Stimulated activated CD8-positive, alpha-beta memory T cell treated with anti-CD3 and anti-CD28 coated beads, Interleukin-4, amount 100 ng/mL, for 1 hour (primary cell): ENCODE measurements at places on chromosomes 2 and 18.

GRCh38 chr2:28764909-28765711, 13.5 kb downstream of the PPP1CB start:
- no peak for DNase-seq

GRCh38 chr2:18925296-18925695, 335.9 kb upstream of the NT5C1B start:
- DNase-seq = no peak

- DNase-seq = no peak
Observed at GRCh38 chr2:239331560-239331959, 69.3 kb downstream of the HDAC4 start.

DNA sequence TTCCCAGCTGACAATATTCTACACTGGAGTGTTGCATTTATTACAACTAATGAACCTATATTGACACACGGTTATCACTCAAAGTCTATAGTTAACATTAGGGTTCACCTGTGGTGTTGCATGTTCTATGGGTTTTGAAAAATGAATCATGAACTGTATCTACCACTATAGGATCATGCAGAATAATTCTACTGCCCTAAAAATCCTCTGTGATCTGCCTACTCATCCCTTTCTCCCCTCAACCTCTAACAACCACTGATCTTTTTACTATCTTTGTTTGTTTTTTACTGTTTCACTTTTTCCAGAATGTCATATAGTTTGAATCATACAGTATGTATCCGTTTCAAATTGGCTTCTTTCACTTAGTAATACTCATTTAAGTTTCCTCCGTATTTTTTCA, 47.6 kb upstream of the TCF7L1 start:
- DNase-seq = no peak

- no peak for DNase-seq
Observed at GRCh38 chr2:174339561-174340399, 5.0 kb downstream of the SP9 start.

GRCh38 chr2:74515981-74516633, 1.9 kb downstream of the TLX2 start:
- DNase-seq = peak; percentile 55

DNA sequence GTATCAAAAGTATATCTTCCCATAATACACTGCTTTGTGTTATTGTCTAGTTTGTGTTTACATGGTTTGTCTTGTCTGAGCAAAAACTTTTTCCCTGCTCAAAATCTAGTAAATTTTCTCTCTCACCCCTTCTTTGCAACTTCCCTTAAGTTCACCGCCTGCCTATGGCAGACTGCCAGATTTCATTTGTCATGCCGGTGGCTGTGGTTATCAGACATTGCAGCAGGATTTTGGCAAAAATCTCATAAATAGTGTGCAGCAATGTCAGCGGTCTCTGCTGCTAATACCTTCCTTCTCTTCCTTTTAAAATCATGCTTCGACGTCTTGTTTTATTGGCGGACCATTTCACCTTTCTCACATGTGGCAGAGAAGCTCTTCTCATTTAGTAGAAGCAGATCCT, 45.6 kb upstream of the TMEM178A start:
- DNase-seq = no peak

DNA sequence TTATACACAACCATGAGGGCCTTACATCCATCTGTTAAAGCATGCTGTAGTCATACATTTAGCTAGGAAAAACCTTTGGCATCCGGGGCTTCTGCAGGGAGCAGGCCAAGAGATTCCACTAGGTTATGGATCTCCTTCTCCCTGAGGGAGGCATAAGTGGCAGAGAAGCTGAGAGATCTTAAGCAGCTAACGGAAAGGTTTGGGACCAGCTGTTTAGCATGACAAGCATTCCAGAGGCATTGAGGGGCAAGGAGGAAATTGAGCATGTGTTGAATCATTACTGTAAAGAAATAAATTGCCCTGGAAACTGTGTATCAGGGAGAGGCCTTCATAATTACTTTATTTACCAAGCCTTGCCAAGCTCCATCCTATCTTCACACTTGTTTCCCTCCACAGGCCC, 643.1 kb downstream of the CNTNAP5 start:
- DNase-seq = no peak

DNA sequence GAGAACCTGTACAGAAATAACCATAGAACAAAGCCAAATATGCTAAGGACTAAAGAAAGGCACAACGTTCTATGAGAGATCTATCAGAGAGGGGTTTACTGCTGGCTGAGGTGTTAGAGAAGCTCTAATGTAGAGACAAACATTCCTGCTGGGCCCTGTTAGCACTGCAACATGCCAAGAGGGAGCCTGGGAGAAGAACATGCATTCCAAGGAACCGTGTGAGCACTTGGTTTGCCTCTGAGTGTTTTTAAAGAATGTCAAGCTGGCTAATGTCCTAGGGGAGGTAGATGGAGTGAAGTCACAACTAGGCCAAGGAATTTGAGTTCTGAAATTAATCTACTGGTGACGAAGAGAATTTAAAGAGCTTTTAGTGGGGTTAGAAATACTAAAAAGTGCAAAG, 384.3 kb upstream of the LYPD1 start:
- no peak for DNase-seq

DNA sequence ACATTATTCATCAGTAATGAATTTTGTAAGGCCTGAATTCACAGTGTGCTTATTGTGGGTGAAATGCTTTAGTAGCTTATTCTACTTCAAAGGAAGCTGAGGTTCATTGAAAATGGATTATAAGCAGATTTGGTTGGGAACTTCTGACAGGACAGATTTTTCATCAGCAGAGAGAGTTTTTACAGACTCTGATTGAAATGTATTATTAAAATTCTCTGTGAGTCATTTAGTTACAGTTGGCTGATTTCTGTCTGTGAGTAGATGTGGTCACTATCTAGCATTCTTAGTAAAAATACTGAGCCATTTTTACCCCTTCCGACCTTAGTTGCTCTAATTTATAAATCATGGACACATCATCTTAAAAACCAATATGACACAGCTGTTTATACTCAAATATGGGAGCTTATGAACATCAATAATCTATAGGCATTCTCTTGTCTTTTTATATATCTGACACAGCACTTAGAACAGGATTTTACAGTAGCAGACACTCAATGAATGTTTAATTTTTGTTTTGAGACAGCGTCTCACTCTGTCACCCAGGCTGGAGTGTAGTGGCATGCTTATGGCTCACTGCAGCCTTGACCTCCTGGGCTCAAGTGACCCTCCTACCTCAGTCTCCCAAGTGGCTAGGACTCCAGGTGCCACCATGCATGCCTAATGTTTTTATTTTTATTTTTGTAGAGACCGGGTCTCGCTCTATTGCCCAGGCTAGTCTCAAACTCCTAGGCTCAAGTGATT, 239.6 kb downstream of the BABAM2 start:
- no peak for DNase-seq

DNA sequence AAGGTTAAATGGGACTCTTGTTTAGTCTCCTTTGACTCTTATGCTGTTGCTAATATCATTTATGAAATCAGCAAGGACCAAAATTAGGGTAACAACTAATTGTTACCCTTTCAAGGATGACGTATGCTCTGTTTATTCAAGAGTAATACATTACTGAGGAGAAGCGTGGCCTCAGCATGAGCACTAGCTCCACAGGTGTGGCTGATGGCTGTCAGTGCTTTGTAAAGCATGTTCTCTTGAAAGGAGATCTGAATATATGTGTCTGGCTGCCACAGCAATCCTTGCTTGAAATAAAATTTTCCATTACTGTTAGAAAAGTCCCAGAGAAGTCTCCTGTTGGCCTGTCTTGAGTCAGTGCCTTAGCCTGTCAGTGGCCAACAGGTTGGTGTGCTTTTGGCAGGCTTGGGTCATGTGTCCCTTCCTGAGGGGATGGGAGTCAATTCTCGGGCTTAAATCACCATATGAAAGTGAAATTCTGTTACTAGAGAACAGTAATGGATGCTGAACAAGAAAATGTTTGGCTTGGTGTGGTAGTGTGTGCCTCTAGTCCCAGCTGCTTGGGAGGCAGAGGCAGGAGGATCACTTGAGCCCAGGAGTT, 32.7 kb downstream of the ABI2 start:
- no peak for DNase-seq

- DNase-seq = no peak
Observed at GRCh38 chr2:222272446-222273015, 26.3 kb downstream of the PAX3 start.

DNA sequence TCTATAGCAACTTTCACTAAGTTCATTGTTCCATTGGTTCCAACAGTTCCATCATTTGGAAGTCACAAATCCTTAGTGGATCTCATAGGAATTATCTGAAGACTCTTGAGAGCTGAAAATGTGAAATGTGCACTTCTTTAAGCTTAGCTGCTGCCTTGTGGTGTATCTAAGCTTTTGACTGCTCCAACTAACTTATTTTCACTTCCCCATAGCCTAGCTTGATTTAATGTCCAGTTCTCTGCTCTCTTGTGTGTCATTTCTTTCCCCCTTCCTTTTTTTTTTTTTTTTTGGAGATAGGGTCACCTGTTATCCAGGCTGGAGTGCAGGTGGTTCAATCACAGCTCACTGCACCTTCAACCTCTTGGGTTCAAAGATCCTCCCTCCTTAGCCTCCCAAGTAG, 34.9 kb upstream of the CD302 start:
- no peak for DNase-seq

DNA sequence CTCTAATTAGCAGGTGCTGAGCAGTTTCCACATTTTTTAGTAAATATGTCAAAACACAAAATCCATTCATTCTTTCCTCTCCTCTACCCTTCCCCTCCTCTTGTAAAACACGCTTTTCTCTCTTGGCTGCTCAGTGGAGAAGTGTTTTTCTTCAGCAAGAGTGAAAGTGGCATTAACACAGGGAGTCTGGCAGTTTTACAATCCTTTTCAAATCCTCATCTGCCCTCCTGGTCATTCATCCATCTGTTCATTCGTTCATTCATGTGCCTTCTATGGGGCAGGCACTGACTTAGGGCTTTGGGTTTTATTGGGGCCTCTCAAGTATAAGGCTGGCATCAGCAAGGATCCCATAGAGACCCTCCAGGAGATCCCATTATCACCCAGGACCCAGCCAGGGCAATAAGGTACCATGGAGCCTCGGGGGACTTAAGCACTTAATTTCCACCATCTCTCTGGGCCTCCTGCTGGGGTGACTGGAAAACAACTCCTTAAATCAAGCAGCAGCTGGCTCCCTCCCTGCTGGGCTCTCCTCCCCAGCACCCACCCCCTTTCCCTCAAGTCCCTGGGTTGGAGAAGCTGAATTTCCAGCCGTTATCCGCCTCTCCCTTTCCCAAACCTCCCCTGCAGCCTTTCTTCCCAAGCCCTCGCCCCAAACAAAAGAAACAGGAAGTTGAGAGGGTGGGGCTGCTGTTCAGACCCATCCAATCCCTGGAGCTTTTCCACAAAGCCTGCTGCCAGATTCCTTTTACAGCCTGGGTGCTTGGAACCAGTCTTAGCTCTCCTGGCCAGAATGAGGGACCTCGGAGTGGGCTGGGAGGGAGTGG, 32.6 kb downstream of the MARCHF4 start:
- DNase-seq = no peak

GRCh38 chr2:225072444-225072843, 30.2 kb upstream of the DOCK10 start:
- no peak for DNase-seq

- DNase-seq = no peak
Observed at GRCh38 chr18:26103579-26103978, 13.2 kb upstream of the SS18 start.

DNA sequence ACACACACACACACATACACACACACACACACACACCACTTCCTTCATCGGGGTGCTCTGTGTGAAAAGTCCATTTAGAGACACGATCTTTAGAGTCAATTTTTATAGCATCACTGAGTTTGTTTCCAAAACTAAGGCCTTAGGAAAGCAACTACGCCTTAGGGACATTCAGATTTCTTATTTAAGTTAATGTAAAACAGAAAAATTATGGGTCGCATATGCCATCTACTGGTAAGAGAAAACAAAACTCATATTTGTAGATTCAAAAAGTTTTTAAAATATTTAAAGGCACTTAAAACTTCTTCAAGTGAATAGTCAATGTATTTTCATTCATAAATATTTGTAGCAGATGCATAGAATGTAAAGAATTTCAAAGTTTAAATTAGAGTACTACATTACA, 166.2 kb downstream of the ATAD2B start:
- DNase-seq = no peak

- DNase-seq = no peak
Observed at GRCh38 chr18:255171-255570, 12.7 kb downstream of the THOC1 start.

DNA sequence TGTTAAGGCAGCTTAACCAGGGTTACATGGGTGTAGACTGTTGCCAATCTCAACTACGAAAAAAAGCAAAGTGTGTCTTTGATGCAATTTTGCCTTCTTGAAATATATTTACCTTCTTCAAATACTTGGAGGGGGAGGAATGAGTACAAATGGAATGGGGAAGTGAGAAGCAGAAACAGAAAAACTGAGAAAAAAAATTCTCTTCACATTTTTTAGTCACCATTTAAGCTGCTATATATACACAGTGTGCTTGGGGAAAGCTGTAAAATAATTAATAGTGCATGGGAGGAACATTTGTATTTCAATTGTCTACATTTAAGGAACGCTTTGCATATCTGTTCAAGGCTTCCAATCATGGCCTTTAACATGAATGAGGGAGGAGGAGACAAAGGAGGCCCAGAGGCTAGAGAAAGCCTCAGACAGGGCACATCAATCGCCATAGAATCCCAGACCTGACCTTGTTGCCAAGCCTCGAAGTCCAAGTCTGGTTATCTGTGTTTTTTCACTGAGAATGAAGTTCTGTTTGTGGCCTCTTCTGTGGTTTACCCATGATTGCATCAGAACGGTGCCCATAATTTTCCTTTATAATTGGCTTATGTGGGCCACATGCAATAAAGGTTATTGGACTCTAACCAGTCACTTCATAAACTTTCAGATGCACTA, 158.6 kb downstream of the PIK3C3 start:
- no peak for DNase-seq

DNA sequence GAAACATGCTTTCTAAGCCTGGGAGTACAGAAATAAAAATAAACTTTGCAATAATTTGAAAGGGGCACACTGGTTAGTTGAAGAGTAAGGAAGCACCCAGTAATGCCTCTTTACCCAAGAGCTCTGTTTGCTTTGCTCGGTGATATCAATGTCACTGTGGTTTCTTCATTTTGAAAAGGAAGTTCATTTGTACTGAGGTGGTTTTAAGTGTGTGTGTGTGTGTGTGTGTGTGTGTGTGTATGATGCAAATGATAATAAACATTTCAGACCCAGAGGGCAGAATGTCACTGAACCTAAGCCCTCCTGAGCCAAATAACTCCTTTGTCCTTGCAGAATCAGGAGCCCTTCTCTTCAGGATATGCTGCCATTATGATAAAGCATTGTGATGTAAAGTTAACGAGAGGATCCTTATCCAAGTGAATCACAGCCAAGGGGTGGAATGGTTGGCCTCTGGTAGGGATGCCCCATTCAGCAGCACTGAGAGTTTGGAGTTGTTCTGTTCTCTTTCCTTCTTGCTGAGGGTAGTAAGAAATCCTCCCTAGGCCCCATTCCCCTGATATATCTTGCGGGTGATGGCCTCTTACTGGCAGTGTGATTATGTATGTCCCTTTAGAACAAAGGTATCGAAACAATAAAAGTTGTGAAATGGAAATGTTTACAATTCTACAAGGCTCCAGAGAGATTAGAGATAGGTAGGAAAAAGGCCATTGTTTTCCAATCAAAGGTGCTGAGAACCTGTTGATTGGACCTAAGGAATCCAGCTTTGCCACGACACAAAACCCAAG, 7.6 kb downstream of the ITGA6 start:
- DNase-seq = no peak
